ENCODE measurements at places on chromosomes 12 and 14.

DNA sequence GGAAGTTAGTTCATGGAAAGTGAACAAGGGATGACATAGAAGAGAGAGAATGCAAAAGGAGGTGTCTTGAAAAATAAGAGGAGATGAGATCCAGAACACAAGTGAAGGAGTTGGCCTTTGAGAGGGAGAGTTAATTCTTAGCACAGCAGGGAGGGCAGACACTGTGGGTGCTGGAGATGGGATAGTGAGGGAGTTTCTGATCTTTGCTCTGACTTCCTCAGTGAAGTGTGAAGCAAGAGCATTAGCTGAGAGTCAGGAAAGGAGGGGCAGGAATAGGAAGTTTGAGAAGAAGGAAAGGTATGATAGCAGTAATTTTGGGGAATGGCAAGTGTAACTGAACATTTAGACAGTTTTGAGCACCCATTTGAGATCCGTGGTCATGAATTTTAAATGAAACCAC lies 75.8 kb upstream of the COCH start:
- DNase-seq = no peak

DNA sequence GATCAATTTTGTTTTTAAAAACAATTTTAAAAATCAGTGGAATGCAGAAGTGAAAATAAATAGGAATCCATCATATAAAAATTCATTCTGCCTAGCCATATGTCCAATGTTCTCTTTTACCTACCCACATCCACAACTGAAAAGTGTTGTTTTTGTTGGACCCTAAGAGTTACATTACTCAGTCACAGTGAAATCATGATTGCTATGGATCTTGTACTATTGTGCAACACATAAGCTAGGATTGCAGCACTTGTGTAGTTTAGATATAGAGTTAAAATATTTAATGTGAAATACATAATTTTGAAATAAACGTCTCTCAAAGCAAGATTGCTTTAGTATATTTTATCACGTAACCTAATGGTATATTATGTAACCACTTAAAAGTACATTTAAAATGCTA lies 213.3 kb upstream of the CLEC14A start:
- no peak for DNase-seq

- DNase-seq = no peak
These were observed 300.0 kb upstream of the NOS1 start for GRCh38 chr12:117661471-117661870.

- no peak for DNase-seq
These were observed 70.5 kb upstream of the ATP2B1 start for GRCh38 chr12:89779090-89779489.

- DNase-seq = no peak
These were observed 573.0 kb downstream of the FOXG1 start for GRCh38 chr14:29339494-29340172.

DNA sequence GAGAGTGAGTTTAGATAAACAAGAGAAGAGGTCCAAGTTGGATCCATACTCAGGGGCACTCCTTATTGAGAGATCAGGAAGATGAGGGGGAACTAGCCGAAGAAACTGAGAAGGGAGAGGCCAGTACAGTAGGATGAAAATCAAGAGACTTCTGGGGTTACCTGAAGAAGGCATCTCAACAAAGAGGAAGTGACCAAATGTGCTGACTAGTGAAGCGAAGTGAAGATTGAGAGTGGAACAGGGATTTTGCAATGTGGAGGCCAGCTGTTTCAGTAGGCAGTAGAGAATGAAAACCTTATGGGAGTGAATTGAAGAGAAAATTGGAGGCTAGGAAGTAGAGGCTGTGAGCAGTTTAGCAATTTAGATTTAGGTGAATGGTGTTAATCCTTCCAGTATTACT lies 153.0 kb downstream of the SYNE2 start:
- DNase-seq = no peak

DNA sequence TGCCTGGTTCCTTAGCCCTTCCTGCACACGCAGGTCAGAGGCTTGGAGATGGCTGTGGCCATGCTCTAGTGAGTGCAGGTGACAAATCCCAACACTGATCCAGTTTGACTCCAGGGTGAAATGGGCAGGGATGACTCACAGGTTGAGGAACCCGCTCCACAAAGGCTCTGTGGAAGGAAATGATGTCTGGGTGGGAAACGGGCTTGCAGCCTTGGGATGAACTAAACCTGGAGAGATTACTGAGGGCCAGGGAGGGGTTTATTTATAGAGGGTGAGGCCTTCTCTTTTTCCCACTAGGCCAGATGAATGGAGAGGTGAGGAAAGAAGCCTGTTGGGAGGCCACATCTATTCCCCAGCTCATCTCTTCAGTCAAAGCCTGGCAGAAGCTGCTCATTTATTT lies 29.3 kb upstream of the EMP1 start:
- no peak for DNase-seq

- DNase-seq = peak; percentile 73
These were observed 10.8 kb downstream of the SUOX start for GRCh38 chr12:56007564-56008559.

GRCh38 chr12:53201639-53202038 lies 5.4 kb downstream of the ITGB7 start:
- DNase-seq = no peak

DNA sequence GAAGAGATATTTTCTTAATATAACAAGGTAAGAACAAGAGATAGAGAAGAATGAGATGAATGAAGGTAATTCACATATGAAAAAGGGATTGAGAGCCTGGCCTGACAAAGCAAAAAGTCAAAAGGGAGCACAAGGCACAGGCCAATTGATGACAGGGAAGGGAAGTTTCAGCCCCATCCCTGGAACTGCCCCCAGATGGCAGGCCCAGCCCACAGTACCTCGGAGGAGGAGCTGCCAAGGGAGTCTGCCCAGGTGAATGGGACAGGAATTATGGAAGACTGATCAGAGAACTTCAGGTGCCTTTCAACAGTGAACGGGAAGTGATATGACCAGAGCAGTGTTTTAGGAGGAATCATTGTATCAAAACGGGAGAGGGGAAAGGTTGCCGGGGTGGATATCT lies 15.7 kb downstream of the SNRPF start:
- no peak for DNase-seq

DNA sequence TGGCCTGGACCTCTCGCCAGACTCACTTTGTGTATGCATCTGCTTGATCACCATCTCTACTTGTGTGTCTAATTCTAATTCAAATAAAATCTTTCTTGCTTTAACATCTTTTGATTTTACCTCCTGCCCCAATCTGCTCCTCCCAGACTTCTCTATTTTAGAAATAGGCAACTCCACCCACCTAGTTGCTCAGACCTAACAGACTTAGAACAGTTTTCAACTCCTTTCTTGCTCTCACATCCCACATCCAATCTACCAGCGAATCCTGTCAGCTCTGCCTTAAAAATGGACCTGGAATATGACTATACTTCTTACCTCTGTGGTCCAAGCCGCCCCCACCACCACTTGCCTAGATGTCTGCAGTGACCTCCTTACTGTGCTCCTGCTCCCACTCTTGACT lies 18.7 kb downstream of the NRXN3 start:
- no peak for DNase-seq

DNA sequence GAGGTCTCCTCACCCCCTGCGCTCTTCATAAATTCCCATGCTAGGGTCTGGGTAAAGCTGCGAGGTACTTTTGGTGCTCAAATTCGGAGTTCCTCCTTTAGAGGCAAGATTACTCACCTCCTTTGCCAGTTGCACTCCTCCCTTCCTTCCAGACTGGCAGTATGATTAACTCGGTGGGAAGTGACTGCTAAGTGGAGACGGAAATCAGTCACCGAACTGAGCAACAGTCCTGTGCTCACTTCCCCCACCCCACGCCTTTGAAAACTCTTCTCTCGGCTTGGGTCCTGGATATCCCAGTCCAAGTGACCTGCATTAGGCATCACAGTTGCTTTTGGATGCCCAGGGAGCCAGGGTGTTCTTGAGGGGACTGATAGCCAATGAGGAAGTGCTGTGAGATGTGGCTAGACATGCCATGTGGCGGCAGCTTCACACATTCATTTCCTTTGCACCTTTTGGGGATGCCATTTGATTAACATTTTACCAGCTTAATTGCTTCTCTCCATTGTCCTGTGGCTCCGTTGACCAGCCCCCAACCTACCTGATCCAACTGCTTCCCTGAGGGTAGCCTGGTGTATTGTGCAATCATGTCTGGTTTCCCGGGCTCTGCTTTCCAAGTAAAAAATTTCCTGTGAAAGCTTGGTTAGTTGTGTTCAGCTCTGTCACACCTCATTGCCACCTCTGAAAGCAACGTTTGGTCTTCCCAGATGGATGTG lies 840 bp downstream of the PNP start:
- DNase-seq = peak; percentile 48

DNA sequence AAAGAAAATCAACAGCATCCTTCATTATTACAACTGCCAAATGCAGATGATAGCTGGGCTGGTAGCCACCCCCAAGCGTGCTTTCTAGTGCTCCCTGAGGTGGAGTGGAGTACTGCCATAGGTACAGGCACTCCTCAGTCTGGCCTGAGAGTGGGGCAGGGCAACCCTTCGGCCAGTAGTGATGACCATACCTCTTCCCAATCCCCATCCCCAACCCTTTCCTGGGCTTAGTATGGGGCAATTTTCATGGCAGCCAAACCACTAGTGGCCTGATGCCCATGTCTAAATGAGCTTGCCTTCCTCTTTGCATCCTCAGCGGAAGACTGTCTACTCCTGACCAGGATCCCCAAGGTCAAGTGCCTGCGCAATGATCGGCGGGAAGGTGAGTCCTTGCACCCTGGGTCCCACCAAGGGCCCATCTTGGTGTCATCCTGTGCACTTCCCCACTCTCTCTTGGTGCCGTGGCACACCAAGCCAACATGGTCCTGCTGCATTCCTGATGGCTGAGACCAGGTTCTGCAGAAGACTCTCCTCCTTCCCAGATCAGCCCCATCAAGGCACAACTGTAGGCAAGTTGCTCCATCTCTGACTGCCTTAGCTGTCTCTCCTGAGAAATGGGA lies 65.8 kb downstream of the GALNT16 start:
- DNase-seq = no peak

GRCh38 chr14:89489761-89490437 lies 72.9 kb upstream of the FOXN3 start:
- DNase-seq = no peak

- no peak for DNase-seq
These were observed 64.6 kb upstream of the ACTN1 start for GRCh38 chr14:69043596-69044260.

DNA sequence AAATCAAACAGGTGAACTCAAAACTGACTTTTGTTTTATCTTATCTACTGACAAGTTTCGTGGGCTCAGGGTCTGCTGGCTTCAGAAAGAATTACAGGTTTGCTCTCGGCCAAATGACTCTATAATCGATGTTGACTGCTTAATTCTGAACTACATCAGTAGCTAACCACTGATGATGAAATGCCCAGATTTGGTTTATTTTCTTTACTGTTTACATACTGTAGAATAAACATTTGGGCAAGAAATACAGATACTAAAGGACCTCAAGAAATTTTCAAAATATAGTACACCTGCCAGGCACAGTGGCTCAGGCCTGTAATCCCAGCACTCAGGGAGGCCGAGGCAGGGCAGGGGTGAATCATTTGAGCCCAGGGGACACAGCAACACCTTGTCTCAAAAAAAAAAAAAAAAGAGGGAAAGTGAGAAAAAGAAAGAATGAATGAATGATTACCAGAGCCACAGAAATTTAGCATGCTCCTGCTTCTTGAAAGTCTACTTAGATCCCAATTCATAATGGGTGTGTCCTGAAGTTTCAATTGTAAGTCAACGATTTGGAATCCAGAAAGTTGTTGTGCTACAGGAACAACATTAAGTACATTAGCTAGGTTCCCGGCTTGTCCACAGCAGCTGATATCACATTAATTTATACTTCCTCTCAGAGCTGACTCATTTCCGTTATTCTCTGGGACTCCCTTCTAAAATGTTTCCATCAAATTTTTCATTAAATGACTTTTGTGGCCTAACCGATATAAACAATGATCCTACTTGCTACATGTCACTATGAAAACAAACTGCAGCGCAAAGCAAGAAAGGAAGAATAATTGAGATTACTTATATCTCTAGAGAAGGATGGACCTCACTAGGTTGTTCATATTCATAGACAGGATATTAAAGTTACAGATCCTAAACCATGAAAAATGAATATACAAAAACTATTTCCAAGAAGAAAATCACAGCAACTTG lies 134.3 kb downstream of the MED13L start:
- DNase-seq = no peak
